ENCODE measurements at places on chromosomes 7 and 10.
A peak's percentile ranks its signal among the peaks of the same experiment; 100 is the strongest.

DNA sequence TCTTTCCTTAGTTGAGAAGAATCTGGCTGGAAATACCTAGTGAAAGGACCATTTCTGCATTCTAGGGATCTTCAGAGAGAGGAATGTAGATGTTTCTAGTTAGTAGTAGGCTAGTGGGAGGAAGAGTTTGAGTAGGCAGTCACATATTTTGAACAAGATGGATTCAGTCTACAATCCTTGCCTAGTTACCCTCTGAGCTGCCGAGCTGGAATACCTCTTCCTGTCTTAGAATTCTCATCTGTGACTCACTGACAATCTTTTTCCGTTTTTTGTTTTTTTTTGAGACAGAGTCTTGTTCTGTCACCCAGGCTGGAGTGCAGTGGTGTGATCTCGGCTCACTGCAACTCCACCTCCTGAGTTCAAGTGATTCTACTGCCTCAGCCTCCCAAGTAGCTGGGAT lies 30.7 kb upstream of the PLPP4 start:
- DNase-seq, result no peak

DNA sequence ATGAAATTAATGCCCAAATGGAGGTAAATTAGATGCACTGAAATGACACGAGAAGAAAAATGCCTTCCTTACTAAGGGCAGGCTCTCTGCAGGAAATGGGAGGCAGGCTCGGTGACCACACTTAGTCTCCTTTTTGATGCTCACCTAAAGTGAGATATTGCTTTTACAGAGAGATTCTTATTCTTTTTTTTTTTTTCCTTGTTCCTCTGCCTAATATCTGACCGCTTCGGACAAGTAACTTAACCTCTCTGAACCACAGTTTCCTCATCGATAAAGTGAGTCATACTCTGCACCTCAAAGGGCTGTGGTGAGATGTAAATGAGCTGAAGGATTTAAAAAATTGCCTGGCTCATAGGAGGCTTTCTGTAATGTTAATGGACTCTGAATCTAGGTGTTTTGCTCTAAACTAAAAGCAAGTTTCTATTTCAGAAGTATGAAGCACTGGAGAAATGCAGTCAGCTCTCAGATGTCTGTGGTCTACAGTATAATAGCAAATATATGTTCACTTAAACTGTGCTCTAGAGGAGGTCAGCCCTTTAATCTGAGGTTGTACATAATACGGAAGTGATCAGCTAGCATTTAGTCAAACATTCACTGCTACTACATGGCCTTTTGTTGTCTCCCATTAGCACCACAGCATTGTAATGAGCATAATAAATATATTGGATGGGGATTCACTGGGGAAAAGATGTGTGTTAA lies 23.2 kb downstream of the NKX2-3 start:
- DNase-seq, result peak; percentile 79

DNA sequence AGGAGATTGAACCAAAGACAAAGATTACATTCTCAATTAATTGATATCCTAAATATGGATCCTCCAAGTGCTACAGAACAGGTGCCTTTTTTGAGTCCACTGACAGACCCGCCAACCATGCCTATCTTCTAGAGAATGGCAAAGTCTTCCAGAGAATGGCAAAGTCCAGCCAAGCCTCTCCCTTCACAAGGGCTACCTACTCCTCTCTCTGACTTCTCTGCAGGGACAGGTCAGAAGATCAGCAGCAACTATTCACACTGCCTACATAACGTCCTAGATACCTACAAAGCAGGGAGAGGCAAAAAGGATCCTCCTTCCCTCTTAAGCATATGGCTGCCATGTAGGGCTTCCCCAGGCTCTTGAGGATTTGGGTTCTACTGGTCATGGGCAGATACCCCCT lies 12.4 kb downstream of the UBE2H start:
- no peak for DNase-seq

DNA sequence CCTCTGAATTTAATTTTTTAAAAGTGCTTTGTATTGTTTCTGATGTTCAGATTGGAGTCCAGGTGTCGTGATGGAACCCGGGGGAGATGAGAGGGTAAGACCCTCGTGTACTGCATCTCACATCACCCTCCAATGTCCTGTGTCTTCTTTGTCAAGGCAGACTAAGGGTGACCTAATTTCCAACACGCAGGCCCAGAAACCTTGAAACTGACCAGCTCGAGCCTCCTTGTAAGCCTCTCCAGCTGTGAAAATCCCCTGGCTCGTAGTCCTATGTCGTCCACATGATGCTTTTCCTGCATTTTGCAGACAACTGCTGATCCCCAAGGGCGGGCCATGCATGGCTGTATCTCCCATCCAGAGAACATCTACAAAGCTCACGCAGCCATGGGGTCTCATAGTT lies 220.2 kb downstream of the ARHGAP12 start:
- peak; percentile 13 for DNase-seq

DNA sequence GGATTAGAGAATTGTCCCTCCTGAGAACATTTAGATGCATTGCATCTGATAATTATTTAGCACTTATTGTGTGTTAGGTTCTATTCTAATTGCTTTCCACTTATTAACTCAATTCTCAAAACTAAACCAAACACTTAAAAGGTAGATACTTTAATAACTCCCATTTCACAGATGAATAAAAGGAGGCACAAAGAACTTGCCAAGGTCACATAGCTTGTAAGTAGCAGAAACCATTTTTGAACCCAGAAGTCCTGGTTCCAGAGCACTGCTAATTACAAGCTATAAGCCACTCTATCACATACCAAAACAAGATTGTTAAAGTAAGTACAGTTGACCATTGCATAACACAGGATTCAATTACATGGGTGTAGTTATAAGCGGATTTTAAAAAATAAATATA lies 164.9 kb downstream of the CPED1 start:
- no peak for DNase-seq

DNA sequence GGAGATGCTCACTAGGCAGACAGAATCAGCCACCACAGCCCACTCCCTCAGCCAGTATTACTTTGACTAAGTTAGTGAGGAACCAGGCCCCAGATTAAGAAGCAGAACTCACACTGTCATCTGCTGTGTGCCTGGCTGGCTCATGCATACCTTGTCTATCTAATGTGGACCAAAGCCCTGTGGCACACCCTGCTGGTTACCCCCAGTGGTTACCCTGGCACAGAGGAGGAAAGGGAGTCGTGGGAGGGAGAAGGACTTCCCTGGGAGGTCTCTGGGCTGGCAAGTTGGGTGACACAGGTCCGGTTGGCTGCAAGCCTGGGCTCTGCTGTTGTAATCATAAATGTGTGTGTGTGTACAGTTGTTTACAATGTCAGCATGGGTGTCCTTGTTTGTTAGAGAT lies 7.5 kb upstream of the SH2D4B start:
- DNase-seq, result peak; percentile 32

Measured in GM12865 (cell line).